ENCODE measurements at places on chromosomes 13 and 19. TPM values are rescaled to one million over a fixed set of nuclear protein-coding genes. Genes with fewer than 3 reads are reported as not detected.

DNA sequence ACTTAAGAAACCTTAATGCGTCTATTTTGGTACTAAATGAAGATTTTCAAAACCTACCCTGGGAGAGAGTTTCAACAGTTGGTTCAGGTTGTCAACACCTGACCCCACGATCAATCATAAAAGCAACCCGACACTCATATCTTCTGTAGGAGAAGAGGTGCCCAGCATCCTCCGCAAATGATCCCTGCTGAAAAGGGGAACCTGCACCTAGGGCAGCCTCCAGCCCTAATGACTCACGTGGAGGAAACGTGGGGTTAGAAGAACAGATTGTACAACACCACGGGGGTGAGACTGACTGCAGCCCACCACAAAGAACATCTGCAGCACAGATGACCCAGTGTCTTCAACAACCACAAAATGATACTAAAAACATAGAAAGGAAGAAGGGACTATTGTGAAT lies 116.3 kb downstream of the RAB20 start:
- DNase-seq = no peak

GRCh38 chr19:43781630-43782310 lies 997 bp upstream of the KCNN4 start:
- no peak for DNase-seq

- DNase-seq = no peak
Measured at GRCh38 chr13:110784704-110785103, 71.2 kb downstream of the ING1 start.

DHDH gene
- not detected for total RNA-seq

ZNF738 gene
- 0.74 TPM for total RNA-seq

DNA sequence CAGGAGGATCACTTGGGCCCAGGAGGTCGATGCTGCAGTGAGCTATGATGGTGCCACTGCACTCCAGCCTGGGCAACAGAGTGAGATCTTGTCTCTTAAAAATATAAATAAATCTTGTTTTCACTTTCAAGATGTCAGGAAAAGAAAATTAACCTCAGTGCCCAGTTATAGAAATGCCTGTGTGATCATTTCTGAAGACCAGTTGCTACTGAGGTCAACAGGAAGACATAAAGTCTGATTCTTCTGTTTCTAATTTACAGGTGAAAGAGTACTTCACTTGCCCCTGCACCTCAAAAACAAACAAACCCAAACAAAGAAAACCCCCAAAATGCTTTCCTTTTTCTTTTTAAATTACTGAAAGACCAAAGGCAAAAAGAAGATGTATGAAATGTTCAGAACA lies 174.3 kb upstream of the NBEA start:
- DNase-seq = no peak

Measured in psoas muscle (tissue), 8 donors.